ENCODE measurements at places on chromosomes 1 and 21.

DNA sequence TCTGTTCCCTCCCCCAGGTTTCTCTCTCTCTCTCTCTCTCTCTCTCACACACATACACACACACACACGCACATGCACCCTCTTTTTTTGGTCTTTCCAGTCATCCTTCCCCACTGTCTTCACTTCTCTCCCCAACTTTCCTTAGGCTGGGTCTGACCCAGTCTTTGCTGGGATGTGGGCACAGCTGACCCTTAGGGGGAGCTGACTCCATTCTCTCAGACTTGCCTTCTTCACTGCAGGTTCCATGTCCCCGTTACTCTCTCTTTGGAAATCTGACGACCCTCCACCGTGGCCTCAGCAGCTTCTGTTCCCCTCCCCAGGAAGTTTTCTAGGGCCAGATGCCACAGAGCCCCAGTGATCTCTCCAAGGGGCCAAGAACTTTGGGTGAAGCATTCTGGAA lies 2.1 kb downstream of the DISP3 start:
- DNase-seq: no peak

- DNase-seq: no peak
Observed at GRCh38 chr1:225941187-225941941, at the start of gene LEFTY2. LEFTY2 (minus strand) TSS chr1:225941220; CDS start chr1:225941140, 80 bp downstream.

- DNase-seq: no peak
Observed at GRCh38 chr1:42140191-42140590, 13.0 kb upstream of the GUCA2B start.

- no peak for DNase-seq
Observed at GRCh38 chr1:44661781-44662682, 12.2 kb downstream of the TMEM53 start.

DNA sequence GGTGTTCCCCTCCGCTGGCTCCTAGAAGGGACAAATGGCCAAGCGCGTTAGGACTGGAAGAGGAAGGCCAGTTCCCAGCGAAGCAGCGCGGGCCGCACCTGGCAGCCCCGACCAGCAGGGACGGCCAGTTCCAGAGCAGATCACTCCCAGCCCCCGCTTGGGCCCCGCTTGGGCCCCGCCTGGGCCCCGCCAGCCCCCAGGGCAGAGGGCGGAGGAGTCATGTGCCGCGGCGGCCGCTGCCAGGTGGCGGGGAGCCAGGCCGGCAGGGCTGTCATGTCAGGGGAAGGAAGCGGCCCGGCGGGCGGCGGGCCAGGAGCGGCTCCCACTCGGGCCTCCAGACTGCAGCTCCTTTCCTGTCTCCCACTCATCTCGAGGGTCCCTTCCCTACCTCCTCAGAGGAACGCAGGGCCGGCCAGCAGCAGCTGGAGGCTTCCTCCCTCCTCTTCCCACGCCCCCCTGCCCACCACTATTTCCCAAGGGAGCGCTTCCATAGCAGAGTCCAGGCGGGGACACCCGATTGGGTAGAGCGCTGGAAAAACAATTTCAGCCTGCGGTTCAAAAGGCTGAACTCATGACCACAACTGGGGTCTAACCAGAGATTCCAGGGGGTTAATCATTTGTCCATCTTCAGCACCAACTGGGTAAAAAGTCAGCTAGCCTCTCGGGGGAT lies 16.5 kb downstream of the ZNF697 start:
- no peak for DNase-seq

GRCh38 chr1:39886757-39887231 lies 3.5 kb upstream of the TRIT1 start:
- DNase-seq: no peak

- no peak for DNase-seq
Observed at GRCh38 chr1:219152751-219153150, 20.9 kb upstream of the LYPLAL1 start.

- DNase-seq: no peak
Observed at GRCh38 chr1:11857164-11857851, 1.4 kb downstream of the NPPB start.

GRCh38 chr1:212628046-212628445 lies 19.5 kb downstream of the ATF3 start:
- DNase-seq: no peak

GRCh38 chr1:167881069-167881468 lies 32.9 kb downstream of the ADCY10 start:
- peak; percentile 39 for DNase-seq

GRCh38 chr21:14900611-14901010 lies 164.2 kb downstream of the NRIP1 start:
- DNase-seq: no peak

GRCh38 chr1:206719169-206719839 lies 34.6 kb downstream of the MAPKAPK2 start:
- DNase-seq: no peak

- no peak for DNase-seq
Observed at GRCh38 chr1:161772397-161772796, 6.3 kb downstream of the ATF6 start.

- DNase-seq: peak; percentile 8
Observed at GRCh38 chr1:161440312-161440894, 64.9 kb upstream of the FCGR2A start.

DNA sequence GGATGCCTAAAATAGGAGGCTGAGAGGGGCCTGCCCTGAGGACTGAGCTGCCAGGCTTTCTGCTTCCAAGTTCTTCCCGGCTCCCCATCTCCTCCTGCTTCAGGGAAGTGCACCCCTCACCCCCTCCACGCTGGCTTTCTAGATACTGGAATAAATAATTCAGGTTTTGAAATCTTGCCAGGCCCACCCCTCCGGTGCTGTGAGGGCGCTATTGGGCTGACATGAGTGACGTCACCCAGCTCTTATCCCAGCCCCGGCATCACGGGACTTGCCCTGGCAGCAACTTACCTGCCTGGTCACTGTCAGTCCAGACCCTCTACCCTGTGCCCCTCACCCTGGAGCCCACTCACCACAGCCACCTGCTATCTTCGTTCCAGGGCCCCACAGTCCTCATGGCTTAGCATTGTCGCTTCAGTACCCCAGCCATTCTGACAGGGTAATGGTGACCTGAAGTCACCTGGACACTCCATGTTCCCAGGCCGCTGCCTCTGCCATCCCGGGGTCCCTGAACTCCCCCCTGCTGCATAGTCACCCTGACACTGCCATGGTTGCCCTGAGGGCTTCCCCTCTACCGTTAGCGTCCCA lies 819 bp upstream of the GPR3 start:
- peak; percentile 59 for DNase-seq

- DNase-seq: no peak
Observed at GRCh38 chr1:74215229-74215628, 17.2 kb downstream of the FPGT start.

GRCh38 chr1:205746757-205747412 lies 3.1 kb downstream of the NUCKS1 start:
- DNase-seq: no peak

DNA sequence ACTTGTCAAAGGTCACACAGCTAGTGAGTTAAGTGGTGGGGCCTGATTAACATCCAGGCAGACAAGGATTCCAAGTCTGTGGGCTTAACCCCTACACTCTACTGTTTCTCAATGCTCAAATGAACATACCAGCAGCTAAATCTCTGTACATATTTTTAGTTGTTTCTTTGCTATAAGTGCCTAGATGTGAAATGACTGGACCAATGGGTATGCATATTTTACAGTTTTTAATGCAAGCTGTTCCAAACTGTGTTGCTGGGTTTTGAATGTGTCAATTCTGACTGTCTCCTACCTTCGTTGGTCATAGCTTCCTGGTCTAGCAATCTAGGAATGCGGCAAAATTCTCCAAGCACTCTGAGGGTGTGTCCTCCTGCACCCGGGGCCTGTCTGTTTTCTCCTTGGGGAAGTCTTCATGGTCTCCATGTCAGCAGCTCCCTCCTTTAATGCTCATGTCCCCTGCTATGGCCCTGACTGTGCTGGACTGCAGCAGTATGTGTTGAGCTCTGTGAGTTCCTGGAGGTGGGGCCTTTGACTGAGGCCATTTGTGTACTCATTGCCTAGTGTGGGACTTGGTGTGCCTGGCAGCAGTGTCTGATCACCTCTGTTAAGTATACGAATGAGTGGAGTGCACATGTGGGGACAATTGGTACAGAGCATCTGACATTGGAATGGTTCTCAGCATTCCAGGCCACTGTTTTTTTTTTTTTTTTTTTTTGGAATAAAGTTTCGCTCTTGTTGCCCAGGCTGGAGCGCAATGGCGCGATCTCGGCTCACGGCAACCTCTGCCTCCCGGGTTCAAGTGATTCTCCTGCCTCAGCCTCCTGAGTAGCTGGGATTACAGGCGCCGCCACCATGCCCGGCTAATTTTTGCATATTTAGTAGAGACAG lies 72.9 kb upstream of the SLC2A1 start:
- no peak for DNase-seq

DNA sequence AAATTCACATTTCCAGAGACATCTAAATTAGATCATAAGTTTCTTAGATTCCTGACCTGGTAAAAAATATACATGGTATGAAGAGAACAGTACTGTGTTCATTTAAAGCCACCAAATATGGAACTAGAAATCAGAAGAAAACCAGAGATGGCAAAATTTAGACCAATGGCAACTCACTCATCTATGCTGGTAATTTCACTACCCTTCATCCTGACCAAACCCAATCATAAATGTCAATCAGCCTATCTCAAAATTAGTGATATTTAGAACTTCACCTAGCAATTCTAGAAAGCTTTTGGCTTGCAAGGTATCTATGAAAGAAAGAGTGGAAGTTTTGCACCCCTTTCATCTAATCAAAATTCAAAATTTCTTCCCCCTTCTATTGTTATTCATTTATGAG lies 107.7 kb downstream of the NIBAN1 start:
- DNase-seq: no peak

DNA sequence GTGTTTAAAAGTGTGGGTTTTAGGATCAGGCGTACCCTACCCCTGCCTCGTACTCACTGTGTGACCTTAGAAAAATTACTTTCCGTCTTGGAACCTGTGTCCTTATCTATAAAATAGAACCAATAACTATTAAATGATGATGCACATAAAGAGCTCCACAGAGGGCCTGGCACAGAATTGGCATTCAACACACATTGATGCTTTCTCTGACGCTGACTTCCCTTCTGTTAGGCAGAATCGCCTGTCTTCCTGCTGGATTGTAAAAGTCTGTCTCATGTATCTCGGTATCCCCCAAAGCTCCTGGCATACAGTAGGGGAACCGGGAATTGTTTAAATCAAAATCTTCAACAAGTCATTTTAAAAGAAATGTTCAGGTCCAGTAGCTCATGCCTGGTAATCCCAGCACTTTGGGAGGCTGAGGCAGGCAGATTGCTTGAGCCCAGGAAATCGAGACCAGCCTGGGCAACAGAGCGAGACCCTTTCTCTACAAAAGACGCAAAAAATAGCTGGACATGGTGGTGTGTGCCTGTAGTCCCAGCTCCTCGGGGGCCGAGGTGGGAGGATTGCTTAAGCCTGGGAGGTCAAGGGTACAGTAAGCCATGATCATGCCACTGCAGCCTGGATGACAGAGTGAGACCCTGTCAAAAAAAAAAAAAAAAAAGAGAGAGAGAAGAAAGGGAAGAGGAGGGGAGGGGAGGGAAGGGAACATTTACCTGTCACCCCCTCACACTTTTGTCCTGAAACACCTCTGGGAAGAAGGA lies 41.3 kb upstream of the FHAD1 start:
- DNase-seq: no peak

DNA sequence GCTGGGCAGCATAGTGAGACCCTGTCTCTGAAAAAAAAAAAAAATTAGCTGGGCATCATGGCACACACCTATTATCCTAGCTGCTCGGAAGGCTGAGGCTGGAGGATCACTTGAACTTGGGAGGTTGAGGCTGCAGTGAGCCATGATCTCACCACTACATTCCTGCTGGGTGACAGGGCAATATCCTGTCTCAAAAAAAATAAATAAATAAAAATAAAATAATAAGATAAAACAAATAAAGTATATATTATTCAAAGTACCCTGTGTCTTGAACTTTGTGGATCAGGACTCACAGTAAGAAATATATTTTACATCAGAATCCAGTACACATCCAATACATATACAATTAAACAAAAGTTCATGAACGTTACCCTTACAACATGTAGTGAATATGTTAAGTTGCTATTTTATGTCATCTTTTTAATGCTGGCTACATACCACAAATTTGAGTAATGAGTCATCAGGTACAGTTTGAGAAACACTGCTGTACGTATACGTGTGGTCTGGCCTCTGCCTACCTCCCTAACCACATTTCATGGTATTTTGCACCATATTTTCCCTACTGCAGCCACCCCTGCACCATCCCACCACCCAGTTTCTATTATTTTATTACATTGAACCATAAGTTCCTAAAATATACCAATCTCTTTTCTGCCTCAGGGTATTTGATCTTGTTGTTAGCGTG lies 4.4 kb downstream of the NME7 start:
- DNase-seq: peak; percentile 78

GRCh38 chr1:173503391-173503790 lies 26.3 kb downstream of the PRDX6 start:
- no peak for DNase-seq

DNA sequence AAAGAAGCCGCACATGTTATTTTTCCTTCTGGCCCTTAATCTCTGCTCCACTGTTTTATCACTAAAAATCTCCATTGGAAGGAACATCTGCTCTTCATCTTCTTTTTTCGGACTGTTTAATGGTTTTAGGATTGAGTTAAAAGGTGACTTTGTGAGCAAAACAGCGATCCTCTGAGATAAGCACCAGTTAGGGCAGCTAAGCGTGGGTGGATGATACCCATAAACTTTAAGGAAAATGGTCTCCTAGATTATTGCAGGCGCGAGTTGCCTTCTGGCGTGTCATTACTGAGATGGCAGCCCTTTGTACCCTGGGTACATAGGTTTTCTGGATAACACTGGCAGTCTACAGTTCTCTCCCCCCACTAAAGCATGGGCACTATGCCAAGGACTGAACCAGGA lies 44.0 kb upstream of the HMGB4 start:
- DNase-seq: no peak

DNA sequence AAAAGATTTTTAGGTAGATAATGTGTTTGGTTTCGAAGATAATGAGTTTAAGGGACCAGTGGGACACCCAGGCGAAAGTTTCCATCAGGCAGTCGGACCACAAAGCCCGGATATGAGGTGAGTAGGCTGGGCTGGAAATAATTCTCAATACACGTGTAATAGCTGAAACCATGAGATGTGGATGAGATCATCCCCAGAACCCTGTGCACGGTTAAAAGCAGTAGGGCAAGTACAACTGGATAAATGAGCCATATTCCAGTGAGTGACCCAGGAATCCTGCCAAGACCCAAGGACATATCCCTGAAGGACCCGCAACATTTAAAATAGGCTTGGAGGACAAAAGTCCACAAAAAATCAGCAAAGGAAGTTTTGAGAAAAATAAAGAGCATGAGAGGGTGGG lies 21.5 kb upstream of the NHLH2 start:
- no peak for DNase-seq

DNA sequence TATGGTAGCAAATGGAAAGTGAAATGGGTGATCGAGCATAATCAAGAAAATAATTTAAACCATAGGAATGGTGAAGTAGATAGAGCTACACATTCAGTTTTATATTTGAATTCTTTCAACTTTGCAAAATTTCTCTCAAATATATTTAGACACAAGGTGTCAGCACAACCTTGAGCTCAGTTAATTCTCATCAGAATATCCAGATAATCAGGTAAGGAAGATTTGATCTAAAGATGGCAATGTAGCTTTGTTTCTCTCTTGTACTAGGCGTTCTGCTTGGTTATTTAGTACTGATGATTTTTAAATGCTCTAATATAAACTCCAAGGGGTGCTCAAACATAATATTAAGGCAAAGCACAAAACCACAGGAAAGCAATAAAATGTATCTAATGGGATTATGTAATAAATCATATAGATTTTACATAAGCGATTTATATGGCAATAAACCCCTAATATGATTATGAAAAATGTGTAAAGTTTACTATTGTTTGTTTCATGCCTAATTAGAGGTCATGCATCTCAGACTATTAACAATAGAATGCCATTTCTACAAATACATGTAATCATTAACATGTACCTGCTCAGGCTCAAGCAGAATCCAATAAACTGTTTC lies 32.4 kb upstream of the SERTAD4 start:
- no peak for DNase-seq

- no peak for DNase-seq
Observed at GRCh38 chr1:71154429-71154828, 73.6 kb upstream of the ZRANB2 start.

All from retinal pigment epithelial cell (primary cell).